ENCODE measurements at places on chromosomes 3 and 15.

DNA sequence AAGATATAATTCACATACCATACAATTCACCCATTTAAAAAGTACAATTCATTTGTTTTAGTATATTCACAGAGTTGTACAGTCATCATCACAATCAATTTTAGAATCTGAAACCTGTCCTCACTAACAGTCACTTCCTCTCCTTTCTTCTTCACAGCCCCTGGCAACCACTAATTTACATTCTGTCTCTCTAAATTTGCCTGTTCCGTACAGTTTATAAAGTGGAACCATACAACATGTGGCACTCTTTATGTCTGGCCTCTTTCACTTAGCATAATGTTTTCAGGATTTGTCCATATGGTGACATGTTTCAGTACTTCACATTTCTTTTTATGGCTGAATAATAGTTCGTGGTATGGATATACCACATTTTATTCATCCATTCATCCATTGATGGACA lies 22.7 kb downstream of the ERICH6 start:
- DNase-seq, result no peak

- no peak for DNase-seq
Observed at GRCh38 chr15:73283366-73283962, 85.3 kb downstream of the HCN4 start.

GRCh38 chr3:85180-85579 lies 111.4 kb upstream of the CHL1 start:
- no peak for DNase-seq

GRCh38 chr3:119628390-119628789 lies 30.7 kb downstream of the PLA1A start:
- DNase-seq, result no peak

- DNase-seq, result no peak
Observed at GRCh38 chr3:82494977-82495489, 733.6 kb upstream of the GBE1 start.

DNA sequence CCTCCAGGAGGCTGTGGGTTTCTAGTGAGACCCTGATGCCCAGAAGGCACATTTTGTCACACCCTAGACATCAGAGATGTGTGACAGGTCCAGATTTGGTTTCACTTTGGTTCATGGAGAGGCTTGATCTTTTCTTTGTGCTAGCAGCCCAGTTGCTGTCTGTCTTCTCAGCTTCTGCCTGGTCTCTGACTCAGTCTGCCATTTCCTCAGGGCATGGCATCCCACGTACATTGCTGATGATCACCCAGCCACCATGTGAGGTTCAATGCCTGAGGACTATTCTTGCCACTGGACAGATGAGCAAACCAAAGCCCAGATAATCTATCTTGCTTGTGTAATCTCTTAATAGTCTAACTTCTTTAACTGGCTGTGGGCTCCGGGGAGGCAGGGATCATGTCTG lies 144.9 kb upstream of the MRPS22 start:
- DNase-seq, result no peak

DNA sequence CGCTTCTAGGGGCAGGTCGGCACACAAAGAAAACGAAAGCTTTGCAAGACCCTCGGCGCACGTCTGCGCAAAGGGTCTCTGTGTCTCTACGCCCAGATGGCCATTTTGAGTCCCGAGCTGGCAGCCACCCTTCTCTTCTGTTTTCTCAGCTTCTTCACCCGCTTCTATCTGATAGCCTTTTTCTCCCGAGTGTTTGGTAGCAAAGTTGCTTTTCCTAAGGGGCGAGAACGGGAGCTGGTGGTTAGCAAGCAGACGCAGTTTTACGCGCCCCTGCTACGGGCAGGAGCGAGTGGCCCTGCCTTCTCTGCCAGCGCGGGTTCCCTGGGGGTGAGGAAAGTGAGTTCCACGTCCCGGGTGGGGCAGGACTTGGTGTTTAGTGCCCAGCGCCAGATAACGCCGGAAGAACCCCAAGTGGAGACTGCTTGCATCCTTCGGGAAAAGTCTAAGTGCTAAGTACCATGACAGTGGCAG lies 2.9 kb upstream of the MKRN2 start:
- no peak for DNase-seq

DNA sequence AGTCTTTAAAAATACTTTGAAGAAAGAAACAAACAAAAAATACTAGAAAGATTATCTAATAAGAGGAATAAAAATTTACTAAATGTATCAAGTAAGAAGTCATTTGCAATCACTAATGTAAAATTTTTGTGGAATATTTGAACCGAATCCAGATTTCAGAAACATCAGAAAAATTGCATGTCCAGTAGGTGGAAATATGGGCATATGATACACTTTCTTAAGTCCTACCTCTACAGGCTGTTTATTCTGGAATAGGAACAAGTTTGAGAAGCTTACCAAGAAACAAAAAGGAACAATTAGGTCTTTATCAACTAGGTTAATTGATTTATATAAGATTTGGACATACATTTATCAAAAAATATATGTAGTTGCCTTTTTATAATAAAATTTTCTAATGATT lies 292.9 kb upstream of the ROBO1 start:
- DNase-seq, result no peak

- no peak for DNase-seq
Observed at GRCh38 chr15:32979710-32980109, 214.8 kb downstream of the FMN1 start.

DNA sequence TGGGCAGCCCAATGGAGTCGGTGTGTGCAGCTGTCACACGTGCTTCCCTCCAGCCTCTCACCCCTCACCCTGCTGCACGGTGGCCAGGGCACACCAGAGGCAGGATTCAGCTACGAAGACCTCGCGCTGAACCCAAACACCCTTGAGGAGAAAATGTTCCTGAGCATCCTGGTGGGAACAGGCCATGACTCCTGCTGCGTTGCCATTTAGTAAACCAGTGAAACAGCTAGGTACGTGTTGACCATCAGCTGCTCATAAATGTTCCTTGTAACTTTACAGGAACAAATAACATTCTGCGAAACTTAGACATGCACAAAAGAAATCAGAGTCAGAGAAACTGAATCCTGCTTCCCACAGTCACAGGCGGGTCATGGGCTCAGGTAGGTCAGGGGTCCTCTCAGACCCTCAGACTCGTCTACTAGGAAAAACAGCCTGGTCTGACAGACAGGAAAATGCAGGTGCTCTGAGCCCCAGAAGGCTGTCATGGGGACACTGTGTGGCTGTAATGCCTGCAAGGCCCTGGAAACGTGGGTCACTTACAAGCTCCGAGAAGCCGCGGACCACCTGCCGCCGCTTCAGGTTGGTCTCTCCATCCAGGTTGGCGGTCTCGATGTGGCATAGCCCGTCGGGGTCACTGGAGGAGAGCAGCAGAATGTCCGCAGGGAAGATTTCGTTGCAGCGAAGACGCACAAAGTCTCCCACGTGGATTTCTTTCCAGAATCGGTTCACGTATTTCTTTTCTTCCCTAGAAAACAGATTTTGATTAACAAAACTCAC lies 82.5 kb downstream of the ATP10A start:
- no peak for DNase-seq

DNA sequence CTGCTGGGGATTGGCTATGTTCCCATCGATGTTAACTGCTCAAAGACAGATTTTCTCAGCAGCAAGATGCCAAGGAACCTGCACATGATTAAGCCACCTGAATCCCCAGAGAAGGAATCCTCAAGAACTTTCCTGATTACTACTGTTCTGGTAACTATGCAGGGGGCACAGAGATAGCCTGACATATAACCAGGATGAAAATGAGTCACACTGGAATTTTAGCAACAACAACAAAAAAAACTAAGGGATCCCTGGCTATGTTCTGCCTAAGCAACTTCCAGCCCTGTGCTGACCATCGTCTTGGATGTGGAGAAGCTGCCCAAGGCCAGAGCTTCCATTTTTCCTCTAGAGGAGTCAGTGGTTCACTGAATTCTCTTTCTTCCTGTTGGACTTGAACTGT lies 13.8 kb downstream of the RIOX2 start:
- no peak for DNase-seq

GRCh38 chr3:62611541-62612240 lies 238.3 kb upstream of the FEZF2 start:
- DNase-seq, result no peak

- DNase-seq, result no peak
Observed at GRCh38 chr3:106068795-106069194, 200.0 kb upstream of the CBLB start.

GRCh38 chr3:197820550-197821335 lies 29.7 kb downstream of the LRCH3 start:
- no peak for DNase-seq

GRCh38 chr15:92266796-92267685 lies 126.6 kb upstream of the ST8SIA2 start:
- DNase-seq, result no peak

- DNase-seq, result no peak
Observed at GRCh38 chr3:123068601-123069381, 2.0 kb downstream of the PDIA5 start.

GRCh38 chr3:155778462-155778861 lies 27.6 kb downstream of the C3orf33 start:
- DNase-seq, result no peak

DNA sequence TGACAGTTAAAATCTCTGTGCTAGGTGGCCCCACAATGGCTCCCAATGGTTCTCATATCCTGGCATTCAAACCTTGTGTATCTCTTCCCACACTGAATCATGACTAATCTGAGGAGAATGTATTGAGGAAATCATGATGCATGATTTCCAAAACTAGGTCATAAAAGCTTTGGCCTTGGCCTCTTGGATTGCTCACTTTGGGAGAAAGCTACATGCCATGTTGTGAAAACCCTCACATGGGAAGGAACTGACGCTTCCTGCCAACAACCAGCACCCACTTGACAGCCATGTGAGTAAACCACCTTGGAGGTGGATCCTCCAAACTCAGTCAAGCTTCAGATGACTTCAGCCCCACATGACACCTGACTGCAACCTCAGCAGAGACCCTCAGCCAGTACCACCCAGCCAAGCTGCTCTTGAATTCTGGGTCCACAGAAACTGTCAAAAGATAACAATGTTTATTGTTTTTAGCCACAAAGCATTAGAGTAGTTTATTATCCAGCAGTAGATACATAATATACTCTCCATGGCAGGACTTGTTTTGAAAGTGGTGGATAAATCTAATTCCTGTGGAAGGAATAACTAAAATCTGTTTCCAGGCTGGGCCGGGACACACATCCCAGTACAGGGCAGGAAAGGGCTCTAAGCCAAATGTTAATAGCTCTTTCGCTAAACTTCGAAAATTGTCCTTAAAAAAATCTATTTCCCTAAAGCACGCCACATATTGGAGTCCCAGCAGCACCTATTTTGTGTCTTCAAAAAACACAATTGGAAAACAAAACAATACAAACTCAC lies 1.0 kb upstream of the ZNF620 start:
- DNase-seq, result no peak

- no peak for DNase-seq
Observed at GRCh38 chr3:122800706-122801237, 5.9 kb downstream of the SLC49A4 start.

DNA sequence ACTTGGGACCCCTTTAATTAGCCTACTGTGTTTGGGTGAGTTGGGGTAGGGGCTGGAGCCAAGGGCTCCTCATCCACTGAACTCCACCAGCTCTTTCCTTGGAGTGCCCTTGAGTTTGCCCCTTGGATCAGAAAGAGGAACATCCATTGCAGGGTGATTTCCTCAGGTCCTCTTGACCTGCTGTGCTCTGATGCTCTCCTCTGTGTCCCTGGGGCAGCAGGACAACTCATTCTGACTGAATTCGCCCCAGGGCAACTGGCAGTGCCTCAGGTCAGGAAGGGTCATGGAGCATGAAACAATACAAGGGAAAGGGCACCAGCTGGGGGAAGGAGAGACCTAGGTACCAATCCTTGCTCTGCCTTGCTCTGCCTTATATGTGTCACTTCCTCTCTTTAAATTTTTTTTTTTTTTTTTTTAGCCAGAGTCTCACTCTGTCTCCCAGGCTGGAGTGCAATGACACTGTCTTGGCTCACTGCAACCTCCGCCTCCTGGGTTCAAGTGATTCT lies 47.8 kb downstream of the BSN start:
- DNase-seq, result no peak

- DNase-seq, result no peak
Observed at GRCh38 chr3:114308377-114308776, 14.5 kb downstream of the TIGIT start.

- DNase-seq, result no peak
Observed at GRCh38 chr3:170506556-170506955, 79.3 kb downstream of the SLC7A14 start.

DNA sequence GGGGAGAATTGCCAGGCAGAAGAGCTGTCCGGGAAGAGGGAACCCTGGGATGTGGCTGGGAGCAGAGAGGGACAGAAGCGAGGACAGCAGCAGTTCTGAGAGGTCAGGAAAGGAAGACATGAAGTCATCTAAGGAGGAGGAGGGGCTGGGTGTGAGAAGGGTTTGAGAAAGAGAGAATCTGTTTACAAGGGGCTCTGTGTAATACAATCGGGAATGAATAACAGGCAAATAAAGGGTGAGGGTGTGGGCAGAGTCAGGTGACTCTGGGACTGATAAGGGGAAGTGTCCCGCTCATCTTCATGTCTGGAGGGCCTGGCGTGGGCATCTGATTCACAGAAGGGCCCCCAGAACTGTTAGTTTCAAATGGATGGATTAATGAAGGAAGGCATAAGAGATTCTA lies 191.3 kb downstream of the XXYLT1 start:
- DNase-seq, result no peak

DNA sequence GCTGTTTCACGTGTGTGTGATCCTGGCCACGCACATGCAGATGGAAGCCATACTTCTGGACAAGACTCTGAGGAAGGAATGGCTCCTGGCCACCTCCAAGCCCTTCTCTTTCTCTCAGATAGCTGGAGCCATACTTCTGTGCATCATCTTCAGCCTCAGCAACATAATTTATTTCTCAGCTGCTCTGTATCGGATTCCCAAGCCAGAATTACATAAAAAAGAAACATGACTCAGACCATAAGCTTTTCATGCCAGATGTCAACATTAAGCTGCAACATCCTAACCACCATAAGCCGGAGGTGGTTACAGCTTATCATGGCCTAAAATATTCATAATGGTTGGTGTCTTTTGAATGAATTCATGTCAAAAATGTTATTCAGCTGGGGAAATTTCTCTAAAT lies 10.6 kb upstream of the KIF23 start:
- no peak for DNase-seq

- DNase-seq, result no peak
Observed at GRCh38 chr3:191412759-191413158, 48.2 kb upstream of the PYDC2 start.

- no peak for DNase-seq
Observed at GRCh38 chr3:33980252-33980651, 181.8 kb downstream of the PDCD6IP start.

DNA sequence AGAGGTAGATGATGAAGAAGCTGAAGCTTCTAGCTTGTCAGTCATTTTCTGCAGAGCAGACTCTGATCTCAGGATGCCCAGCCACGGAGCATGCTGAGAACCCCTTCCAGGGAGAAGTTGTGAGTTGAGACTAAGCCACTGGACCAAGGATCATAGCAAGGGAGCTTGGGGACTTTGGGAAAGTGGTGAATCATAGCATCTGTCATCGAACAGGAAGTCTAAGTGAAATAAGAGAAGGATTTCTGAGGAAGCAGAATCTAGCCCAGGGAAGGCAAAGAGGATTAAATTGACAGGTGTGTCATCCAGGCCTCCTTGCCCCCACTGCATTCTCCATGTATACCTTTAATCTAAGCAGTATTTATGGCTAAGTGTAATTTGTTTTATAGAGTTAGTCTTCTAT lies 71.8 kb upstream of the TMEM108 start:
- DNase-seq, result no peak

GRCh38 chr3:123361071-123361470 lies 87.8 kb downstream of the ADCY5 start:
- no peak for DNase-seq

- peak; percentile 59 for DNase-seq
Observed at GRCh38 chr3:98521897-98522543, 682 bp downstream of the CLDND1 start.

GRCh38 chr3:161914703-161915417 lies 418.3 kb downstream of the OTOL1 start:
- DNase-seq, result peak; percentile 76

GRCh38 chr15:74903676-74904075 lies 3.0 kb downstream of the FAM219B start:
- DNase-seq, result no peak

All from midbrain (tissue), 1 donor.